ENCODE measurements at places on chromosomes 4 and X.

GRCh38 chr4:128241425-128241913 lies 46.1 kb downstream of the PGRMC2 start:
- no peak for DNase-seq

- no peak for DNase-seq
These were observed 28.8 kb downstream of the CHRNA9 start for GRCh38 chr4:40363945-40364344.

GRCh38 chrX:20479896-20480295 lies 213.2 kb upstream of the RPS6KA3 start:
- DNase-seq = no peak

GRCh38 chr4:1492651-1493539 lies 86.7 kb upstream of the NKX1-1 start:
- no peak for DNase-seq

GRCh38 chr4:76781698-76782595 lies 116.0 kb downstream of the SOWAHB start:
- no peak for DNase-seq

DNA sequence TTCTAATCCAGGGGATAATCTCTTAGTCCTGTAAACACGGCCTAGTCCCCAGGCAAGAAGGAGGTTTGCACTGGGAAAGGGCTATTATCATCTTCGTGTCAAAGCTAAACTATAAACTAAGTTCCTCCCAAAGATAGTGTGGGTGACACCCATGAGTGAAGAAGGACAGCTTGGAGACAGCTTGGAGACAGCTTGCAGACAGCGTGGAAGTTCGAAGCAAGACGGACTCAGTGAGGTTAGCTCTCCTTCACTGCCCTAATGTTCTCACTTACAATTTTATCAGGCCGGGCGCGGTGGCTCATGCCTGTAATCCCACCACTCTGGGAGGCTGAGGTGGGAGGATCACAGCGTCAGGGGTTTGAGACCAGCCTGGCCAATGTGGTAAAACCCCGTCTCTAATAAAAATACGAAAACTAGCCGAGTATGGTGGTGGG lies 19.2 kb upstream of the PLCXD1 start:
- no peak for DNase-seq

DNA sequence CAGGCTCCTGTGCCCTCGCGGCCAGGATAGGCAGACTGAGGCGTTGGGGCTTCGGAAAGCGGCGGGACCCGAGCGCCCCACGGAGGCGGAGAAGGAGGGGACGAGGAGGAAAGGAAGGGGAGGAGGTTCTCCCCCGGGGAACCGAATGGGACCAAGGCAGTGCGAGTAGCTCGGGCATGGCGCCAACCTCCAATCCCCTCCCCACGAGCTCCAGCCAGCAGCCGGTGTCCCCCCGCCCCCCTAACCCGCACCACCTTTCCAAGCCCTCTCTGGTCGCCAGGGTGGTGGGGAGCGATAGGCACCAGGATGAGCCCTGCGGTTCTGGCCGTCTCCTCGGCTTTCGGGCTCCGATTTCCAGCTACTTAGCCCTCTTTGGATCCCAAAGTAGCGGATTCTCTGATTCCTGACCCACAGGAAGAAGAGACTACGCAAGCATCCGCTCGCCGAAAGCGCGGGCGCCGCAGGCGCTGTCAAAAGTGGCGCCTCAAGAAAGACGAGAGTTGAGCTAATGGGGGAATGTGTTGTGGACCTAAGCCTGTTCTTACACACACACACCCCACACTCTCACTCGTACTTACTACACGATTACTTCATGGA lies 15.2 kb upstream of the ZIC3 start:
- DNase-seq = no peak

DNA sequence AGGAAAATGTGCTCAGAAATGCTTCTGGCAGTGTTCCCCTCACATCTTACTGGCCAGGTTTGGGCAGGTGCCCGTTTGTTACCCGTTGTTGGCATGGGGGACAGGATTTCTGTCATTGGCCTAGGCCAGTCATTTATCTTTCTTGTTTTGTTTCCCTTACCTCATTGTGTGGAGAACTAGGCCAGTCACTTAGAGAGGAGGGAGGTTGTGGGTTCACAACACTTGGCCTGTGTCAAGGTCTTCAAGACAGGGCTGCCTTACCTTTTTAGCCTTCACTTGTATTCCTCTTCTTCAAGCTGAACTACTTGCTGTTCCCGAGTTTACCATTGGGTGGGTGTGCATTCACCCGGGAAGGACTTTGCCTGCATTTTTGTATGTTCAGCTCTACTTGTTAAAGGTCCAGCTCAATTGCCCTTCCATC lies 17.7 kb downstream of the SNX25 start:
- no peak for DNase-seq

Measured in stimulated activated CD4-positive, alpha-beta T cell treated with anti-CD3 and anti-CD28 coated beads, Interleukin-1b, Interleukin-23, amount 100 ng/mL, for 24 hours (primary cell).